ENCODE measurements at places on chromosomes 6 and 20.

GRCh38 chr6:168192195-168192900 is 113.3 kb upstream of the FRMD1 start:
- no peak for DNase-seq

- no peak for DNase-seq
Observed at GRCh38 chr6:38273325-38273724, 366.4 kb downstream of the BTBD9 start.

DNA sequence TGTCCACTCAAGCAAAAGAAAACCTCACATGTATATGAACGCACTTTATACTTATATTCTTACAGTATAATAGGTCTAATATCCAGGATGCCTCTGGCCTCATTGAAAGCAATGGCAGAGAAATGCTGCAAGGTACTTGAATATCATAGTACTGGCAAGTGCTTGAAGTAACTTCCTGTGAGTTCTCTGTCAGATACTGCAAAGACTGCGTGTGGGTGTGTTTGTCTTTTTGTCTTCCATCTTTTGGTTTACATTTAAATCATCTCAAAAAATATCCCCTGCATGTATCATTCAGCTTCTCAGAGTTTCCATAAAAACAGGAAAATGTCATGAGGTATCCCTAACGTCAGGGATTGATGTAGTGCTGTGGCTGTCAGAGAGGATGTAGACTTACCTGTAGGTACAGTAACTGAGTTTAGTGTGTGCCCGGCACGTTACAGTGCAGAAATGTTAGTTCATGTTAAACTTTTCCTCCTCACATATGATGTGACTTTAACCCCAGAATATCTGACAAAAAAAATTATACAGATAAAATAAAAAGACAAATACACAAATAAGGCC is 184.3 kb downstream of the DST start:
- no peak for DNase-seq

GRCh38 chr20:51365670-51366069 is 176.8 kb downstream of the NFATC2 start:
- no peak for DNase-seq

DNA sequence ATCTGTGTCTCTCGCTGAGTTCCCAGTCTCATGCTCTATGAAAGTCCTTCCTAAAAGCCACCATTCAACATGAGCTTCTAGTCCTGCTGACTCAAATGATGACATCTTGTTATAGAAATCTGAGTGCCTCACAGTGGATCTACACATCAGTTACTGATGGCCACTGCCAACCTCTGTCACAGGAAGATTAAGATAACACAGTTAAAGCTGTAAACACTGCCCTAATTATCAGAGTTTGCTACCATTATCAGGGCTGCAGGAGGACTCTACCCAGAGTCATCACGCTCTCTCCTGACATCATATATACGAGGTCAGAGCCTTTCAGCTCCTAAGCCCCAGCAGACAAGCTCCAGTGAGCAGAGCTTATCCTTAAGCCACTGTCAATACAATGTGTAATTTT is 63.2 kb downstream of the HIVEP2 start:
- no peak for DNase-seq

- peak; percentile 55 for DNase-seq
Observed at GRCh38 chr6:41191569-41191968, 9.4 kb downstream of the TREML2 start.

- DNase-seq: no peak
Observed at GRCh38 chr20:47749339-47749738, 35.9 kb downstream of the SULF2 start.

DNA sequence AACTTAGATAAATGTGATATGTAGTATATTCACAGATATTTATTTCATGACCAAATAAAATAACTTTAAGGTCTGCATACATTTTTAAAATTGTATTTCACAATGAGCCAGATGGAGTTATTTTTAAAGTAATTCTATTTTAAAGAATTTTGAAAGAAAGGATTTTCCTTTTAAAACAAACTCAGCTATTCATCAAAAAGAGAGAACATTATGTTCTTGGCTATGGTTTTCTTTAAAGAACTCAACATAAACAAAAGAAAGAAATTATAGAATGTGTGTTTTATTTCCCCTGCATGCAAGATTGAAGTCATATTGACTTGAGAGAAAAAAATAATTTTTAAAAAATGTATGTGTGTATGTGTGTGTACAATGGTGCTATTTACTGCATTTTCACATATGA is 1023.6 kb upstream of the CITED2 start:
- no peak for DNase-seq

DNA sequence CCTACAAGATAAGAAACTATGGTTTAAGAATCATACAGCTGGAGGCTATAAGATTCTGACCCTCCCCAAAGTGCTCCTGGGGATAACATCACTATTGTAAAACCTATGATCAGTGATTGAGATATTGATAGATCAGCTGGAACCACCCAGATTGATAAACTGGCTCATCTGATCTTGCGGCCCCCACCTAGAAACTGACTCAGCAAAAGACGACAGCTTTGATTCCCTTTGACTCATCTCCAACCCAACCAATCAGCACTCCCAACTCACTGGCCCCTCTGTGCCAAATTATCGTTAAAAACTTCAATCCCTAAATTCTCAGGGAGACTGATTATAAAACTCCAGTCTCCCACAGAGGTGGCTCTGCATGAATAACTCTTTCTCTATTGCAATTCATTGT is 106.4 kb downstream of the SCP2D1 start:
- no peak for DNase-seq

GRCh38 chr6:38571721-38572120 is 68.0 kb downstream of the BTBD9 start:
- no peak for DNase-seq

GRCh38 chr6:144155529-144155928 is 5.2 kb downstream of the STX11 start:
- no peak for DNase-seq

- peak; percentile 23 for DNase-seq
Observed at GRCh38 chr20:32742322-32743236, 688 bp downstream of the COMMD7 start.

DNA sequence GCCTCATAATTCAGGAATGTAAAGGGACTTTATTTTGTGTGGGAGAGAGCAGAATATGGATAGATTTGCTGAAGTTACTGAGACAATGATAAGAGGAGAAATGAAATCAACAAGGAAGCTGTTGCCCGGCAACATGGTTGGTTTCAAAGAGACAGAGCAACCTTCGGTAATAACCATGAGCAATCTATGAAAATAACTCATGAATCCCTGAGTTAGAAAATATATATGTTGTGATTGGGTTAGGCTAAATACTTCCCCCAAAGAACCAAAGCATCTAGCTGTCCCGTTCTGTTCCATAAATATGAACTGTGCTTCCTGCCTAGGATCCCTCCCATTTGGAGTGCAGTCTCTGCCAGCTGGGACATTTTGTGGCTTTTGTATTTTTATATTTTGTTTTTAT is 23.1 kb downstream of the SERPINB1 start:
- no peak for DNase-seq

DNA sequence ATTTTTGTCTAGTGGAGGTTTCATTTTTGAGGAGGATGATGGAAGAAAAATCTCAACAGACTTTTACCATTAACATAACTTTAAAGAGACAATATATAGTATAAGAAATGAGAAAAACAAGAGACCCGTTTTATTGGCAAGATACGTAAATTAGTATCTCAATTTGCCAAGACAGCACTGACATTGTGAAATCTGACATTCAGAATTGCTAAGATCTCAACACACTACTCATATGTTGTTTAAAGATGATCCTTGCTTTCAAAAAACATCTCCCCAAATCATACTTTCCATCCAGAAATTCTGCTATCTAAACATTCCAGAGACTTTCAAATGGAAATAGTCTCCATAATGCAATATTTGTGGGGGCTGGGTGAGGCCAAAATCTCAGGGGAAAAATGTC is 220.9 kb upstream of the CEP162 start:
- DNase-seq: no peak

GRCh38 chr6:81575442-81575841 is 177.0 kb downstream of the TENT5A start:
- DNase-seq: no peak

GRCh38 chr6:143689852-143690251 is 12.1 kb downstream of the PHACTR2 start:
- no peak for DNase-seq

- DNase-seq: no peak
Observed at GRCh38 chr20:52905241-52905994, 66.7 kb upstream of the TSHZ2 start.

GRCh38 chr20:50550531-50550930 is 40.3 kb downstream of the PTPN1 start:
- no peak for DNase-seq

- no peak for DNase-seq
Observed at GRCh38 chr6:156427345-156427744, 349.8 kb upstream of the ARID1B start.

DNA sequence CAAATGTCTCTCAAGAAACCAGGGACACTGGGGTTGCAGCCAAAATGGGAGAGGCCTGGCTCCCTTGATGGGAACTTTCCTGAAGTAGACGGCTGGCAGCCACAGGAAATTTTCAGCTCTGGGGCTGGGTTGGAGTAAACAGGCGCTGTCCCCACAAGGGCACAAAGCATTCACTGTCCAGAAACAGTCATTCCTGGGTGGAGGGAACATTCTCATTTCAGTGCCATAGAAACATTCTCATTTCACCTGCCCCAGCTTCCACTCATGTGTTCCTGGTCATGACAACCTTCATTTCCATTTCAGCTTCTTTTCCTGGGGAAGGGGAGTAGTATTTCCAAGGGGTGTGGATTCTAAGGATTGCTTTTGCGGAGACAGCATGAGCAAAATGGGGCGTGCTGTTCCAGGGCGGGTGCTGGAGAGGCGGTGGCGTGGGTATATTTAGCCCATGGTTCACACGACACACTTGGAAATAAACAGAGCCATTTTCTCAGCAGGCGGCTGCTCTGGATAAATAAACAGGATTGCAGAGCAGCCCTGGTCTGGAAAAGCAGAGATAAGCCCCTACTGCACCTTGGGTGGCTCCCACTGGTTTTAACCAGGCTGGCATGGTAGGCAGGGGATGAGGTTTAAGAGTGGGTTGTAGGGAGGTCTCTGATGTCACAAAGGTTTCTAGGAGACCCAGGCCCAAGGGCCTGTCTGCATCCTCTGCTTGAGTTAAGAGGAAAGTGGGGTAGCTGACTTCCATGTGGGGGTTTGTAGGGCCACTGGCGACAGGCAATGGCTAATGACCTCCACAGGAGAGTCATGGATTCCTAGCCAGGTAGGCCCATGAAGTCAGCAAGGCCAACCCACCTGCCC is 32.9 kb downstream of the COX4I2 start:
- no peak for DNase-seq

GRCh38 chr6:43383021-43383667 is 13.7 kb upstream of the ZNF318 start:
- DNase-seq: no peak

- DNase-seq: no peak
Observed at GRCh38 chr20:21944227-21944626, 238.8 kb downstream of the PAX1 start.

GRCh38 chr6:47917202-47917601 is 135.4 kb downstream of the OPN5 start:
- DNase-seq: no peak

GRCh38 chr6:16320533-16321340 is 82.3 kb downstream of the GMPR start:
- DNase-seq: no peak

- no peak for DNase-seq
Observed at GRCh38 chr20:48080583-48080982, 295.3 kb upstream of the SULF2 start.
